Stimulated activated CD8-positive, alpha-beta memory T cell treated with anti-CD3 and anti-CD28 coated beads, Interleukin-7, amount 100 ng/mL, for 4 hours (primary cell): ENCODE measurements at places on chromosomes 5 and 9.

- no peak for DNase-seq
Measured at GRCh38 chr5:36066001-36066539, 612 bp downstream of the UGT3A2 start.

GRCh38 chr9:92183449-92183848 lies 68.2 kb upstream of the SPTLC1 start:
- no peak for DNase-seq

DNA sequence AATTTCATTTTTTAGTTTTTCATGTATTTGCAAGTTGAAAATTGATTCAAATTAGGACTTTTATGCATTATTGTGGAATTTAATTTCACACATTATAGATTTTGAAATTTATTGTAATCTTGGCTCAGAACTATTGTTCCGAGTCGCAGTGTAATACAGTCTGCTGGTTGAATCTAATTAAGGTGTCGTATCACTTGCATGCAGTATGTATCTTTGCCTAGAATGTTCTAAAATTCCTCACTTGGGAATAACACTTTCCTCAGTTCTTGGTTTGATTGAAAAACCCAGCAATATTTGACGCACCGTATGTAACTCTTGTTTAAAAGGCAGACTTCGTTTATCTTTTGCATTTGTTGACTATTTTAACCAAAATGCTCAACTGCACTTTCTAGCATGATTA lies 49.4 kb downstream of the MELK start:
- DNase-seq: no peak

- no peak for DNase-seq
Measured at GRCh38 chr9:107975426-107976010, 485.9 kb upstream of the KLF4 start.

DNA sequence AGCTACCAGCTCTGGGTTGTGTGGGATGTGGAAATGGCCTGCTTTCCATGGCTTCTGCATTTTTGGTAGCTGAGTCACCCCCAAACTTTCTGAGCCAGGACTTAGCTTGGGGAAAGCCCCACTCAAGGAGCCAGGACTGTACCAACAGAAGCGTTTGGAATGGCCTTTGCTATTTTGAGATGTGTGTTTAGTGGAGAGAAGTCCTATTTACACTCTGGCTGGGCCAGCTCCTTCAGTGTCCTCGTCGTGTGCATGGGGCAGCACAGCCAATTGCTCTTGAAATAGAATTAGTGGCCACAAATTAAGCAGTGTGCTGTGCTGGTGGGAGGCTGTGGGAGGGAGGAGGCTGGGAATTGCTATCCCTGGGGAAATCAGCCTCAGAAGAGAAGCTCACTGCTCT lies 51.6 kb downstream of the ENTREP1 start:
- no peak for DNase-seq

DNA sequence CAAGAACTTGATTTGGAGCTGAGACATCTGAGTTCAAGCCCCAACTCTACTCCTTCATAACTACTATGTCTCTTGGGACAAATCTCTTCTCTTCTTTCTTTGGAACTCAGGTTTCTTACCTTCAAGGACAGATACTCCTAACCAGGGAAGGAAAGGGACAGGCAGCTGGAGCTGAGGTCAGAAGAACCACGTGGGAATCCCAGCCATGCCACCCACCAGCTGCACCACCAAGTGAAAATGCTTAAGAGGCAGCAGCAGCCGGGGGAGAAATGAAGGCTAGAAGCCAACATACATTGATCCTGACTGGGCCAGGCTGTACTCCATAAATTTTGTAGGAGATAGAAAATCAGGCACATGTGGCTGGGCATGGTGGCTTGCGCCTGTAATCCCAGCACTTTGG lies 9.6 kb upstream of the OR5C1 start:
- no peak for DNase-seq

DNA sequence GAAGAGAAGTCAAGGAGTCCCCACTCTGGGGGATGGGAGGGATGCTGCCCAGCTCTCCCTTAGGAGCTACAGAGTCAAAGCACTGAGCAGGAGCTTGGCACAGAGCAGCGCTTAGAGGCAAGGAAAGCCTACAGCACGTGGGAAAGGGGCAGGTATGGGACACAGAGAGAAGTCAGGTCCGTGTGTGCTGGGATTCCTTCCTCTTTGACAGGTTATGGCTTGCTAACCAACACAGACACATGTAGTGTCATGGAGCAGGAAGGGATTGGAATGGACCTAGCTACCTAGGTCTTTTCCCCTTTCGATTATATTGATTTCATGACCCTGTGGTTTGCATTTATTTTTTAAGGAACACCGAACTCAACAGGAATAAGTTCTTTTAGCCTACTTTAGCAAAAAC lies 208.5 kb upstream of the TUT7 start:
- no peak for DNase-seq

GRCh38 chr5:138391859-138392386 lies 39.4 kb downstream of the KDM3B start:
- DNase-seq: no peak

DNA sequence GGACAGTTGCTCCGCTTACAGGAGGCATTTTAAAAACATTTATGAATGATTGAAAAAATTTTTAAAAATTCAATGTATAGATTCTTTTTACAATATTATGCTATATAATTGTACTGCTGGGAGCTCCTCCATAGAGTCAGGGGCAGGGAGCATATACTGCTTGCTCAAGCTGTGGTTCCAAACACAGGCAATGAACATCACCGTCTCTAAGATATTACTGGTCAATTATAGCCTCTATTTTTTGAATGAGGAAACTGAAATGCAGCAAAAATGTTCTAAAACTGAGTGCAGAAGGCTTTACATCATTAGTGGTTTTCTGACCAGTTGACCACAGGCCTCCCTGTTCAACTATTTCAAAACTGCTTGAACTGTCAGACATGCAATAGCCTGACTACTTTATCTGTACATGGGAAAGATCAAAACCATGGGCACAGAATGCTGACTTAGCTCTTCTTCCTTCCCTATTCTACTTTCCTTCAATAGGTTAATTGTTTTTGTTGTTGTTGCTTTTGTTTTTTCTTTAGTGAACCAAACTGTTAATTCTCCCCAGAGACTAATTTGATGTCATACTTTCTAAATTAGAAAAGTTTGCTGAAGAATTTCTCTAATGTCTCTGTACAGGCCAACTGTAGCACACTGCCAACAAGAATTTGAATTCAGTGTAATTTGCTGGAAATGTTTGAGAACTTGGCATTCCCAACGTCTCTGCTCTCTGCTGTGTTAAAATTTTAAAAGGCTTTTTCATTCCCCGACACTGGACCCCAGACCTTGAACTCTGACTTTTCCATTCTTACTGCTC lies 107.6 kb upstream of the MPDZ start:
- DNase-seq: no peak

DNA sequence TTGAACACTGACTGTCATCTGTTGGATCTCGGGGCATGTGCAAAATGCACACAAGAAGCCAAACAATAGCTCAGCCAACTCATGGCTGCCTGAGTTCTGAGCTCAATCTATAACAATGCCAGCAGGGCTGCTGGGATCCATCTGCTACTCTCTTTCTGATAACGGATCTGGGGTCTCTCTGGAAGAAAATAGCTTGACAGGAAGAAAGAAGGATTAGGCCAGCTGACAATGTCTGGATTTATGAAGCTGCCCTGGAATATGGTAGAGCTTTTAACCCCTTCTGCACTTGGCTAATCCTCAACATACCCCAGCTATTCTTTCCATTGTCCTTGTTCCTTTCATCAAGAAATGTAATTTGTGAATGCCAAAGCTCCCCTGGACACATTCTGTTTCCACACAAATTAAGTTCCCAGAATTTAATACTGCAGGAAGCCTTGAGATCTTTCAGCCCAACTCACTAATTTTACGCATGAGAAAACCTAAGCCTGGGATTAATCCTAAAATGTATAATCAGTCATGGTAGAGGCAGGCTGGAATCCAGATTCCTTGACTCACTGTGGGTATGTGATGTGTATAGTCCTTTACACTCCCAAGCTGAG lies 62.7 kb upstream of the PCA3 start:
- no peak for DNase-seq

- DNase-seq: no peak
Measured at GRCh38 chr5:115028557-115028956, 141.2 kb downstream of the TRIM36 start.

GRCh38 chr5:177320879-177321278 lies 9.2 kb upstream of the MXD3 start:
- DNase-seq: no peak

DNA sequence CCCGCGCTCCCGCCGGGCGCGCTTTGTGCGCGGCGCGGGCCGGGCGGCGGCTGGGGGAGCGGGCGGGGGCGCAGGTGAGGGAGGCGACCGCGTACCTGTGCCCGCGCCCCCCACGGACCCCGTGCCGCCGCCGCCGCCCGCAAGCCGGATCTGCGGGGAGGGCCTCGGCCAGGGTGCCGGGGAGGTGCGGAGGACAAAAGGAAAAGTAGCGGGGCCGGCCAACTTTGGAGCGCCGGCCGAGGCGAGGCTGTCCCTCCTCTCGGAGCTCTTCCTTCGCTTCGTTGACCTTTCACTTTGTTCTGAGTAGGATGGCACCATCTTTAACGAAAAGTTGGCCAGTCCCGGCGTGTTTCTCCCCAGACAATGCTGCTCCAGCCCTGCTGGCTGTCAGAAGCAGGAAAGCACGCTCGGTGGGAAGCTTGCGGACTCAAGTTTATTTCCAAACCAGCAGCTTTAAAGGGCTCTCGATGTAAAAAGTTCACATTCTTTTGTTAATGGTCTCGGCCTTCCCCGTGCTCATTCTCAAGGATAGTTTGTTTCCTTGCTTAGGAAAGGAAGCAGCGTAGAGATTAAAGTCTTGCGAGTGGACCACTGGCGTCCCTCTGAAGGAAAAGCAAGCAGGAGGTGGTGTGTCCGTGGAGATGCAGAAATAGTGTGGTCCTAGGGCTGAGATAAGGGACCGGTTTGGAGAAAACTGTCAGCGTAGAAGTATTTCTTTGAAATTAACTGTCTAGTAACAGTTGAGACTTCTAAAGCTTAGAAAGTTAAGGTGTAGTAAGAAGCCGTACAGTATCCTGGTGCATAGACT lies 639 bp downstream of the EHMT1 start:
- no peak for DNase-seq

DNA sequence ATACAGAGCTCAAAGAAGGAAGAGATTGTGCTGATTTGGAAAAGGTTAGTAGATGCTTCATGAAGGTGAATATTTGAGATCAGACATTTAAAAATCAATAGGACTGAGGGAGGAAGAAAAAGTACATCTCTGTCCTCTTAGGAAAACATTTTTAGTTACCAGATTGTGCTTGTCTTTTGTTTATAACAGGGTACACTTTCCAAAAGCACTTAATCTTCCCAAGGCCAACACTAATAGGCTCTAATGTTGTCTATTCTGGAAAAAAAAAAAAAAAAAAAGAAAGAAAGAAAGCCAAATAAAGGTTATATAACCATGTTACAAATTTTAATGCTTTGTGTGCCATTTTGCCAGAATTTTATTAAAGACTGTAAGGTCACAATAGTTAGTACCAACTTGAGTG lies 45.5 kb upstream of the SHISAL2B start:
- DNase-seq: no peak

- no peak for DNase-seq
Measured at GRCh38 chr5:144800169-144800568, 629.5 kb downstream of the KCTD16 start.

GRCh38 chr9:26415528-26415927 lies 477.1 kb downstream of the CAAP1 start:
- no peak for DNase-seq

DNA sequence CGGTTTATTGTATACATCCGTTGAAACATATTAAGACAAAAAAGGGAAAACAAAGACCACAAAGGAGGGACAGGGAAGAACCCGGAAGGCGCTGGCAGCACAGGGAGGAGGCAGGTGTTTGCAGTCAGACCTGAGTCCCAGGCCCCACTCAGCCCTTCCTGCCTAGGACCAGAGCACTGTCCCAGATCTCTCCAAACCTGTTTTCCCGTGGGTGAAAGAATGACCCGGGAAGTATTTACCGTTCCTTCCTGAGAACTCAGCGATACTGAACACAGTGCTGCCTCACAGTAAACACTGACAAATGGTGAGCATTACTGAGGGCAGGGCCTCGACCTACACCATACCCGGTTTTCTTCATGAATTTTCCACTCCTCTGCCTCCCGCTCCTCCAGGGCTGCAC lies 1.2 kb downstream of the ABO start:
- no peak for DNase-seq

GRCh38 chr5:145854651-145855258 lies 18.1 kb downstream of the GRXCR2 start:
- no peak for DNase-seq

DNA sequence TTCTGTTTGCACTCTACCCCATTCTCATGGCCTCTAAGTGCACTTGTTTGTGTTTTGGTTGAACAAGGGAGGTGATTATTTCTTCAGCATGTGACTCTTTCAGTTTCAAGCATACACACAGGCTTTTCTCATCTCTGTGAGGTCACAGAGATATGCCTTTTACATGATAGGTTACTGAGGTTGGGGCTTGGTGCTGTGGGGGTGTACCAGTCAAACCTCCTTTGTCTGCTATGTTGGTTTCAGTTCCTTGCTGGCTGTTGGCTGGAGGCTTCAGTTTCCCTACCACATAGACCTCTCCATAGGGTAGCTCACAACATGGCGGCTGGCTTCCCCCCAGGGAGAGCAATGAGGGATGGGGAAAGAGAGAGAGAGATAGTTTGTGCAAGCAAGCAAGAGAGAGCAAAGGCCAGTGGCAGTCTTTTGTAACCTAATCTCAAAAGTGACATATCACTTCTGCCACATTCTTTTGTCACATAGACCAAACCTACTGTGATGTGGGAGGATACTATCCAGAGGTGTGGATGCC lies 96.7 kb upstream of the SEMA6A start:
- DNase-seq: no peak

DNA sequence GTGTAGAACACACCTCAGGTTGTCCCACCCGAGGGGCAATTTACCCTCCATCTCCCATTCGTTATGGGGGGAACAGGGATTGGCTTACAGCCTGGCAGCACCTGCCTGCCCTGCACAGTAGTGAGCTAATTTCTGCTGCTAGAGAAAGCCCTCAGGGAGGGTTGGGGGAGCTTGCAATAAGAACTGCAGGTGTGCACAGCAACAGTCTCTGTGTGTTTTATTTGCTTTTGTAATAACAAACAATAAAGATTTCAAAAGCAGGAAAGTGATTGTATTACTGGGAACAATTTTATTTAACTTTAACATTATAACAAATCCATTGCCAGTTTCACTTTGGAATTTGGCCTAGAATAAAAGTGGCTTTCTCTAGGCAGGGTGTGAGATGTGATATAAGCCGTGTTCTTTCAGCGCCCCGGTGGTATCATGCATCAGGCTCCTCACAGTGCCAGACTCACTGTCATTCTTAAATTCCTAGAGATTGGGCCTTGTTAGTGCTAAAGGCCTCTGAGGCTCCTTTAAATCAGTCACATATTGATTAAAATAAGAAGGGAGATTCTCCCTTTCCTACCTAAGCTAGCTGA lies 81.1 kb downstream of the RMI1 start:
- DNase-seq: no peak

DNA sequence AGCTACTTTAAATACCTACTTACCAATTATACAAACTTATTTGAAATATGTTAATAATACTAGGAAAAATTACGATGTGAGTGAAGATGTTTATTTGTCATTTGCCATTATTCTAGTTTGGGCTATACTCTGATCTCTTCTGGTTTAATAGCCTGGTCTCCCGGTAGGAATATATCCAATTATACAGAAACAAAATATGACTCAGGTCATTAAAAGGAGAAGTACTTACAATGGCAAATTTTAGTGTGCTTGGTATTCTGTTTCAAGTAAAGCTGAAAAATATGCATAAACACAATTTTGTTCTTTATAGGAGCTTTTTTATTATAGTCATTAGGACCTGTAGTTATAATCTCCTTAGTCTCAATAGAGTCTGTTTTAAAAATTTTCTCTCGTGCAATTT lies 176.8 kb downstream of the SLCO4C1 start:
- DNase-seq: no peak

- DNase-seq: no peak
Measured at GRCh38 chr5:35939639-35940038, 1.2 kb upstream of the CAPSL start.

GRCh38 chr9:114314881-114315722 lies 7.8 kb upstream of the ORM1 start:
- DNase-seq: no peak
